ENCODE measurements at places on chromosomes 1 and 21. TPM values are rescaled to one million over a fixed set of nuclear protein-coding genes. Genes with fewer than 3 reads are reported as not detected.

DEPDC1 gene
- total RNA-seq: 10.8 TPM

HSF2BP gene
- total RNA-seq: 1.3 TPM

NTNG1 gene
- total RNA-seq: not detected

LCE1E gene
- not detected for total RNA-seq

CHIT1 gene
- total RNA-seq: 0.21 TPM

EPHX1 gene
- 1.6 TPM for total RNA-seq

KDM5B gene
- 83.2 TPM for total RNA-seq

TTC13 gene
- total RNA-seq: 23.8 TPM

ZNF593OS gene
- total RNA-seq: not detected

GPATCH2 gene
- 12.1 TPM for total RNA-seq

TTC34 gene
- total RNA-seq: 1.3 TPM

TCHHL1 gene
- not detected for total RNA-seq

SH2D5 gene
- 0.23 TPM for total RNA-seq

PDPN gene
- total RNA-seq: not detected

PLA2G2D gene
- not detected for total RNA-seq

GJB5 gene
- total RNA-seq: not detected

RBBP4 gene
- total RNA-seq: 329 TPM

TMEM240 gene
- total RNA-seq: 0.52 TPM

GJA4 gene
- not detected for total RNA-seq

S100A5 gene
- 2.6 TPM for total RNA-seq
